ENCODE measurements at places on chromosomes 16 and 17.

DNA sequence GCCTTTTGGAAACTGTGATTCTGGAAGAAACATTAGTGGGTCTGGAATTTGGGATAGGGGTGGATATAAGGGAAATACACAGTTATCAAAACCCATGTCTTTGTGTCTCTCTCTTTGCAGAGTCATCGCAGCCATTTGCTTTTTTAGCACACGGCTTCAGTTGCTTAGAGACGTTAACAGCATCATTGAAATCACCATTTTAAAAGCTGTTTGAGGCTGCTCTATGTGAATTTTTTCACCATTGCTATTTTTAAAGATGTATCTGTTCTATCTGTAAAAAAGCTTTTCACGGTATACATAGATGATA, 47.3 kb downstream of the OMG start:
- no peak for DNase-seq

DNA sequence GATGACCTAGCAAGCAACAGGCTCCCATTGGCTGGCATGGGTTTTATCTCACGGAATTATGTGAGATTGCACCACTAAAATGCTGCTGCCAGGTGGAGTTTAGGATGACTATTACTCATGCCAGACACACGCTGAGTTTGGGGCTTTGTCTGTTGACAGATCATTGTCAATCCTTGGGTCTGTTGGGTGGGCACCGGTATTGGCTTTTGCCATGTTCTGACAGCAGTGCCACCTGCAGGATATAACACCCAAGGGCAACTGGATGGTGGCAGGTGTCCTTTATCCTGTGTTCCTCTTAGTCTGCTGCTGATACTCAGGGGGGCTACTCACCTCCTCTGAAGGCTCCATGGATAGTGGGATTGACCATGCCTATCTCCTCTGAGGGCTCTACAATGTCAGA, 221.6 kb upstream of the DYNLRB2 start:
- no peak for DNase-seq

- DNase-seq: no peak
Measured at GRCh38 chr16:23479138-23479537, 26.1 kb upstream of the COG7 start.

DNA sequence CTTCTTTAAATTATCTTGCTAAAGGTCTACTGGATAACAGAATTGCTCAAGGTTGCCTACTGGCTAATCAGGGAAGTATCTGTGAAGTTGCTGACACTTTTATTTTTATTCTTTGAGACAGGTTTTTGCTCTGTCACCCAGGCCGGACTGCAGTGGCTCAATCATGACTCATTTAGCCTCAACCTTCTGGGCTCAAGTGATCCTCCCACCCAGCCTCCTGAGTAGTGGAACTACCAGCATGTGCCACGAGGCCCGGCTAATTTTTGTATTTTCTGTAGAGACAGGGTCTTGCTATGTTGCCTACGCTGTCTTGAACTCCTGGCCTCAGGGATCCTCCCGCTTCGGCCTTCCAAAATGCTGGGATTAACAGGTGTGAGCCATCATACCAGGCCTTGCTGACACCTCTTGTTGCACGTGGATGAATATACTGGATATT, 43.1 kb downstream of the GLG1 start:
- DNase-seq: peak; percentile 76

- DNase-seq: no peak
Measured at GRCh38 chr17:50774225-50774803, 7.0 kb upstream of the ANKRD40CL start.

DNA sequence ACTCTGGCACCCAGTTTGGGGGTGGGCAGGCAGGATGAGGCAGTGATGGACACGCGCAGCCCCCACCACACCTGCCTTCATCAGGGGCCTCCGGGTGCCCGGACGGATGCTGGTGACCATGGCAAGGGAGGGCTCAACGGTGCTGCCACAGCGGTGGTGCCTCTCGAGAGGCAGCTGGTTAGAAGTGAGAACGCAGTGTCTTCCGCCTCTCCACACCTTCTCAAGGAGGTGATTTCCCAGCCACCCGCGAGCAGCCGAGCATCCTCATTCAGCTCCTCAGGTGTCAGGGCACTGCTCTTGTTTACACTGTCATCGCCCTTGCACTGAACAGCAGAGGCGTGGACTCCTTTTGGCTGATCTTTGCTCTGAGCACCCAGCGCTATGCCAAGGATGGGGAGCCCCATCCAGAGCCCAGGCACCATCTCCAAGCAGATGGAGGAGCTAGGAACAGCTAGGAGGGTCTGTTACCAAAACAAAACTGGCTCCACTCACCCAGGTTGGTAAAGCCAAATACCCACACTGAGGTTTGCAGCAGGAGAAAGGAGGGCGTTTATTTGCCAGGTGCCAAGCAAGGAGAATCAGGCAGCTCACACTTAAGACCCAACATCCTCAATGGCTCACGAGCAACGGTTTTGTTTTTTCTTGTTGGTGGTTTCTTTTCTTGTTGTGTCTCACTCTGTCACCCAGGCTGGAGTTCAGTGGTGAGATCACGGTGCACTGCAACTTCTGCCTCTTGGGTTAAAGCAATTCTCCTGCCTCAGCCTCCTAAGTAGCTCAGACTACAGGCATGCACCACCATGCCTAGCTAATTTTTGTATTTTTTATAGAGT, 174.3 kb upstream of the TNRC6C start:
- DNase-seq: no peak

GRCh38 chr17:69672924-69673323, 258.4 kb downstream of the MAP2K6 start:
- peak; percentile 57 for DNase-seq

DNA sequence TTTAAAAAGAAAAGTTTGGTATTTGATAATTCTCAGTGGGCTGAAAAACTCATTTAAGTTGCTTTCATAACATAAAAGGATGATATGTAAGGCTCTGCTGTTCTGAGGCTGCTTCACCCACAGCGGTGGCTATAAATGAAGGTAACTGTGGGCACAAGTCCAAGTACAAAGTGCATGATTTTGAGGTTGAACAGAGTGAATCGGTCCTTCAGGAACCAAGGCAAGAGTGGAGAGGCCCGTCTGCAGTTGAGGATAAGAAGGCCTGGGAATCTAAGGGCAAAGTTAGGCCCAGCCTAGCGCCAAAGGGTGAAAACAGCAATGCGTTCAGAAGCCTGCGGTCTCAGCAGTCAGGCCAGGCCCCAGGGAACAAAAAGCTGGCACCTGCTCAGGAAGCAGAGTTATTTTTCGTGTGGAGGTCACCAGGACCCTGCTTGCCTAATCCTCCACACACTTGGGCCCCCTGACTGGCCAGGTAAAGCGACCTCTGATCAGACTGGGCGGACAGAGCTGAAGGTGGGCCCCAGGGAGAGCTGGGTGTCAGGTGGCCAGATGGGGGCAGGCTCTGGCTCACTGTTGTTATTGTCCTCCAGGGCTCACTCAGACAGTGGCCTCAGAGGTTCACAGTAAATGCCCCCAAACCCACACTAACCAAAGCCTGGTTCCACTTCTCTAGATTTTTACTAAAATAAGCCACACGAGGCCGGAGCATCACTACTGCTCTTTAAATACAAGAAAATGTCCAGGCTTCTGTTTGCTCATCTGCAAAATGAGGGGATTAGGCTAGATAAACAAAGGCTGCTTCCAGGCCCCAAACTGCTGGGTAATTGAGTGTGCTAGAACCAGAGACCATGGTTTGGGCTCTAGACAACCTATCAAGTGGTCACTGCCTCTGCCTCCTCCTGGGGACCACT, 46.5 kb downstream of the TEX2 start:
- DNase-seq: no peak

DNA sequence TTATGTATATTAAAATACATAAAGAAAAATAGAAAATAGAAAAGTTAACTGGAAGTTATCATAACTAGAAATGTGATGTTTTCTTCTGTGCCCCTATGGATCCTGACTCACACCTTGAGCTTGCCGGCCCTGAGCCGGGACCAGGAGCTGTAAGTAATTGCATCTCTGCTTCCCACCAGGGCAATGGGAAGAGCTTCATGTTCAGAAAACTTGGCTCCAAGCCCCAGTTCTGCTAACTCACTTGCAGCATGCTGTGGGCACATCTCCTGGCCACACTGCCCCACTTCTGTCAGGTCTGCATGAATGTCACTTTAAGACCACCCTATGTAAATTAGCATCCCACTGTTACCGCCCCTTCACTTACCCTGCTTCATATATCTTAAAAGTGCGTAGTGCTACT, 37.2 kb downstream of the GNAO1 start:
- no peak for DNase-seq

DNA sequence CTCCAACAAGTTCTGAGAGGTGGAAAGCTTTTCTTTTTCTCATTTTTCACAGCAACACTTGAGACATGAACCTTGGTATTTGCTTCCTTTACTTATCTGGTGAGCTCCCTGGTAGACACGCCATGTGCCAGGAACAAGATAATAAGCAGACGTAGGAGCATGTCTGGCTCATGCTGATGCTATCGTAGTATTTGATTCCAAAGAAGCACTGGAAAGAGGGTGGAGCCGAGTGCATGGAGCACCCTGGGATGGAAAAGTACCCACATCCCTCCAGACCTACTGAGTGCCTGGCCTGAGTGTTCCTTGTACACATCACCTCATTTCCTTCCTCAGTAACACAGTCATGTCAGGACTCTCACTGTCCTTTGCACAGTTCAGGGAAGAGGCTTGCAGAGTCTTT, 231.0 kb downstream of the CBLN1 start:
- no peak for DNase-seq

GRCh38 chr17:64002658-64003525, 4.7 kb downstream of the PRR29 start:
- no peak for DNase-seq

GRCh38 chr17:27218719-27219488, 75.0 kb upstream of the WSB1 start:
- DNase-seq: no peak

GRCh38 chr17:59754552-59754951, 47.1 kb downstream of the VMP1 start:
- DNase-seq: peak; percentile 100

DNA sequence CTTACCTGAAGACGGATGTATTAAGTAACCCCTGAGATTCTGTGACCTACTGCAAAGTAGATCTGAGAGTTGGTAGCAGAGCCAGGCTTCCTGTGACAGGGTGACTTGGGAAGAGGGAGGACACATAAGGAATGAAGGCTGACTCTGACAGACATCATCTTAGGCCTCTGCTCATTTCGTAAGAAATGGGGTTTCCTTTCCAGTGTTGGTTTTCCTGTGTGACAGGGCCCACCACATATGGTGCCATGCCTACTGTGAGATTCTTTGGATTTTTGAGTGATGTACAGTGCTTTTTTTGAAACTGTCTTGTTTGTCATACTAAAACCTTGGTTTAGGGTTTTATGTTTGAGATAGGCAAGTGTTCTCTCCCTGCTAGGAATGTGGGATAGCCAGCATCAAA, 12.7 kb downstream of the LIG3 start:
- no peak for DNase-seq

GRCh38 chr16:22324787-22325597, 27.8 kb downstream of the POLR3E start:
- no peak for DNase-seq

GRCh38 chr16:12087901-12088421, 111.4 kb downstream of the SNX29 start:
- DNase-seq: no peak

DNA sequence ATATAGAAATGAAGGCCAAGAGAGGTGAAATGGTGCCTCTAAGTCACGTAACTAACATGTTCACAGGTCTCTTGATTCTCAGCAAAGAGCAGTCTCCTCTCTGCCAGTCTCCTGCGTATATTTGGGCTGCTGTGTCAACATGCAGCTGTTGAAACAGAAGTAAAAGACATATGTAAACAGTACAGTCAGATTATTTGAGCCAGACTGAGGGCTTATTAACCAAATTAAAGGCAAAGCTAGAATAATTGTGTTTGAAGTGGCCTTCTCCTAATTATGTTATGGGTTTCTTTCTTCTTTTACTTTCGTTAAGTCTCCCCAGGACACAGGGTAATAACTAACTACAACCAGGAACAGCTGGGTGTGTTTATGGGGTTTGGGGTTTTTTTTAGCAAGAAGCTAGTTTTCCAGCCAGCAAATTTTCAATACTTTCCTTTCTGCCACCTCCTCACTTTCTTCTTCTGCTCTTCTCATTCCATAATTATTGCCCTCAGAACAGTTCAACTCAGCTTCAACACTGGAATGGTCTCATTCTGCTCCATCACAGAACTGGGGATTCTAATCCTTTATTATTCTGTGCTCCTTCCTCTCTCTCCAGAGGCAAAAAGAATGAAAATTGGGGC, 18.4 kb downstream of the G6PC1 start:
- no peak for DNase-seq

DNA sequence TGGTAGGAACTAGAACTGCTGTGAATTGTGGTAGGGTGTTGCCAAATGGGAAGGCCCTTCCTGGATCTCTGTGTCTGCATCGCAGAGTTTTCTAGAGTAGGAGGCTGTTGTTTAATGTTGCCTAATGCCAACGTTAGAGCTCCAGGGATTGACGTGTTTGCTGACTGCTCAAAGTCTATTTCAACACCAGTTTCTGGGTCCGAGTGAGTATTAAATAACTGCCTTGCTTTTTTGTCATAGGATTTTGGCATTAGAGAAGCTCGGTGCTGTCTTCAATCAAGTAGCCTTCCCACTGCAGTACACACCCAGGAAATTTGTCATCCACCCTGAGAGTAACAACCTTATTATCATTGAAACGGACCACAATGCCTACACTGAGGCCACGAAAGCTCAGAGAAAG, 40.0 kb downstream of the SF3B3 start:
- DNase-seq: no peak

DNA sequence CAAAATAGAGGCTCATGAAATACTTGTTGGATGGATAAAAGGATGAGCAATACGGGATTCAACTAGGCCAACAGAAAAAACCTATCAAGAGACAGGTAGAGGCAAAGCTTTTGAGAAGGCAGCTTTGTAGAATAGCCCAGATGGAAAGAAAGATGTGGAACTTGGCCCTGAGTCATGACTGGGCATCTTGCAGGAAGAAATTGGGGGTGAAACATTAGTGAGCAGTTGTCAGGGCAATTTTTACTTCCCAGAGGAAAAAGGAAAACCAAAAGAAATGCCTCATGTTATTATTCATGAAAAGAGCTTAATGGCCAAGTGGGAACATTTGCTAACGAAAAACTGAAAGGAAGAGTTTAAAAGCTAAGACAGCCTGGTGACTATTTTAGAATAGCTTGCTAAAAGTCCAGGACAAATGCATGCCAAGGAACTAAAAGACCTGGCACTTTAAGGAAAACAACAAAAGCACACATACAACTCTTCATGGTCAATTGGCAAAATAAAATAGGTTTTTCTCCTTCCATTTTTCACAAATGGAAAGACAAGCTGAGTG, 180.1 kb downstream of the HS3ST3A1 start:
- no peak for DNase-seq

- no peak for DNase-seq
Measured at GRCh38 chr17:58398574-58399266, 18.6 kb downstream of the RNF43 start.
